NCI-H2227 treated with DMSO at 0.1 percent for 48 hours (cell line): ENCODE measurements at places on chromosomes 6 and 20.

- DNase-seq, result no peak
Observed at GRCh38 chr6:76684875-76685274, 612.4 kb upstream of the IMPG1 start.

DNA sequence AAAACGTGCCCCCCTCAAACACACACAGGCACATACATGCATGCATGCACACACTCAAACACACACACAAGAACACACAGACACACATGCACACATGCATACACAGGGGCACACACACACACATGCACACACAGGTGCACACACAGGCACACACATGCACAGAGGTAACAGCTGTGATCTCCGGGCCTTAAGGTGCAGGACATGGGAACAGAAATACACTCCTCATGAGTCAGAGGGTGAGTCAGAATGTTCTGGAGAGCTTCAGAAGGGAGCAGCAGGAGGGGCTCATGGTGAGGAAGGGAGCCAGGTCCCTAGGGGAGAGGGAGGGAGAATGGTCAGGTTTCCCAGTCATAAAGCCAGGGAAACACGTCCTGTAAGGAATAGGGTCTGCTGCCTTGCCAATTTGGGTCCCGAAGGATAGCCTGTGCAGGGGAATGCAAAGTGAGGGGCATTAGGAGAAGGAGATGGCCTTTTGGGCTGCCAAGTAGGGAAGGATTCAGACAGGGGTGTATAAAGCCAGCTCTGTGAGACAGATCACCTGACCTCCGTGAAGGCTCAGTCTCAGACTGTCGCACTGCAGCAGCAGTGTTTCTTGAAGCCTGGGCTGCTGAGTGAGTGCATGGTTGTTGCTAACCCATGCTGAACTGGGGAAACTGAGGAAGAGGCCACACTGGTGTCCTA is 123.9 kb downstream of the MAFB start:
- DNase-seq, result no peak

GRCh38 chr6:160358225-160359119 is 10.3 kb downstream of the SLC22A3 start:
- DNase-seq, result no peak

DNA sequence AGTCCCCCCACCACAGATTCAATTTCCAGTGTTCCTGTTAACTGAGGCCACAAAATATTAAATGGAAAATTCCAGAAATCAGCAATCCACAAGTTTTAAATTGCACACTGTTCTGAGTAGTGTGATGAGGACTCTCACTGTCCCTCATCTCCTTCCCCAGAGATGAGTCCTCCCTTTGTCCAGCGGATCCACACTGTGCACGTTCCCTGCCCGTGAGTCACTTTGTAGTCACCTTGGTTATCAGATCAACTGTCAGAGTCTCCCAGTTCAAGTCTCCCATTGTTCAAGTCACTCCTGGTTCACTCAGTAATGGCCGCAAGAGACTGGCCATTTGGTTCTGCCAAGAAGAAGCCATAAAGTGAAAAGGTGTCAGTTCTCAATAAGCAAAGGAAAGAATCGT is 168.6 kb upstream of the AFDN start:
- DNase-seq, result no peak

GRCh38 chr6:22471746-22472145 is 97.6 kb upstream of the HDGFL1 start:
- DNase-seq, result no peak

- DNase-seq, result peak; percentile 74
Observed at GRCh38 chr20:49479785-49480184, 2.7 kb downstream of the KCNB1 start.

DNA sequence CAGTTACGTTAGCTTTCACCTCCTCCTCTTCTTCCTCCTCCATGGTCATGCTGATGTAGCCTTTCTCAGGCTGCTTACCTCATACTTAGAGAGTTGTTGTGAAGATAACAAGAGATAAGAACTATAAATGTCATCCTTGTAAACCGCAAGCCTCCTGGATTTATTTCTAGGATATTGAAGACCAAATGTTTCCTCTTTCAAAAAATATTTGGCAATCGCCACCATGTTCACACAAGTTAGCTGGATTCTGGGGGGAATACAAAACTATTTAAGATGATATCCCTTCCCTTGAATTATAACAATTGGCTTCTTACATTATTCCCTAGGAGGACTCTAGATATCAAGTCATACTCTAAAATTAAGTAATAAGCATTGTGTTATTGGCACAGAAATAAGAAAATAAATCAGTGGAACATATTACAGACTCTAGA is 99.8 kb upstream of the PLEKHG1 start:
- no peak for DNase-seq

- peak; percentile 78 for DNase-seq
Observed at GRCh38 chr6:52598123-52598823, 21.4 kb upstream of the TRAM2 start.

GRCh38 chr6:31351033-31351380 is 6.0 kb downstream of the HLA-B start:
- no peak for DNase-seq

DNA sequence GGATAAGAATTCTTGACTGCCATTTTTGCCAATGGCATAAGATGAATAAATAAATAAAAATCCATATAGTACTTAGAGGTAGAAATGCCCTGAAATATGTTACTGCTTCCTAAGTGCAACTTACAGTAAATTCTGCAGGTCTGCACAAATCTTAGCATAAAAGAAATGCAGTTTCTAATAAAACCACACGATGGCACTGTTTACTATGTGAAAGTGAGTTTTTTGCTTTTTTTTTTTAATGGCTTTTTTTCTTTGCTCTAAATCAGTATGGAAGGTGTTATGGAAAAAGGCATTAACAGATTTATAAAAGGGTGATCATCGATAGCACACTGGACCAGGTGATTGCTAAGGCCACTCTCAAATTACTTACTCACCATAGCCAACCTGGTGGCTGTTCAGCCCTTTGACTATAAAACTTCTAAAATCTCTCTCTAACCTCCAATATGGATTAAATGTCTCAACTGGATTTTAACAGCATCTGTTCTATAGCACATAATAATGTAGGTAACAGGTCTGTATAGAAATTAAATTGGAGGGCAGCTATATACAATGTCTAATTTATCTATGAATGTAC is 45.8 kb downstream of the AHI1 start:
- DNase-seq, result peak; percentile 28

DNA sequence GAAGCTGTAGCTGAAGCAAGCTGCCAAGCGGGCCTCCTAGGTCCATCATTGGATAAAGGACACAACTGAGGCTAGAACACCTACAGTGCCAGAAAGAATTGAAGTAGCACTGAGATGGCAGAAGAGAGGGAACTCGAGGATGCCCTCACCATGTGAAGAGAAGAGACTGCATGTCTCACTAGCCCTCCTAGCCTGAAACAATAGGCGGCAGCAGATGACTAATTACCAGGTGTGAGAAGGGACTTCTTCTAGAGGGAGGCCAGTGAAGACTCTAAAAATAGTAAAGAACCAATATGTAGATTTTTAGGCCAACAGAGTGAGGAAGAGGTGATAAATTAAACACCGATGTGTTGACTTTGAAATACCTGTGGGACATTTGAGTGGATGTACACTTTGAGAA is 50.3 kb downstream of the LGSN start:
- no peak for DNase-seq

- DNase-seq, result no peak
Observed at GRCh38 chr20:40868551-40869217, 159.9 kb upstream of the TOP1 start.

GRCh38 chr20:10961651-10962288 is 288.0 kb upstream of the JAG1 start:
- DNase-seq, result peak; percentile 6

DNA sequence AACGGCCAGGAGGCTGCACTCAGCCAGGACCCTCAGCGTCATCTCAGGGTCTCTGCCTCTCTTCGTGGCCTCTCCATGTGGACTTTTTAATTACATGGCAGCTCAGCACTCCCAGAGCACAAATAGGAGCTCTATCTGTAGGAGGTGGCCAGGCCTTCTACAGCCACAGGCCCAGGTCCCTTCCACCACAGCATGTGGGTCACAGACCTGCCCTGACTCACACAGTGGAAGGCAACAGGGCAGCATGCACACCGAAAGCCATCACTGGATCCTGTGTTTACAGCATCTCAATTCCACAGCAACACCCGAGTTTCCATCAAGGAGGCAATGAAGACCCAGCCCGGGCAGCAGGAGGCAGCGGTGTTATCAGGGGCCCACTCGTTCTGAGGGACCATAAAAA is 65.8 kb upstream of the CD93 start:
- no peak for DNase-seq

GRCh38 chr20:60233018-60233630 is 274.9 kb downstream of the CDH26 start:
- DNase-seq, result no peak

GRCh38 chr20:45959956-45960630 is 11.9 kb downstream of the ZNF335 start:
- DNase-seq, result no peak
